ENCODE measurements at places on chromosomes 16 and 17.

DNA sequence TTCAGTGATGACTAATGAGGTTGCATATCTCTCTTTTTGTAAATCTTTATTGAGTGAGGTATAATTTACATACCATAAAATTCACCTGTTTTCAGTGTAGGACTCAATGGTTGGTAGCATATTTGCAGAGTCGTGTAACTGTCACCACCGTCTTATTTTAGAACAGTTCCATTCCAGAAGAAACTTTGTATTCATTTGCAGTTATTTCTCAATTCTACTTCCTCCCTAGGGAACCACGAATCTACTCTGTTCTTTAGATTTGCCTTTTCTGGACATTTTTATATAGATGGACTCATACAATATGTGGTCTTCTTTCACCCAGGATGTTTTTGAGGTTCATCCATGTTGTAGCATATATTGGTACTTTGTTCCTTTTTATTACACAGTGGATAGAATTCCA, 3.7 kb downstream of the FTO start:
- no peak for DNase-seq

DNA sequence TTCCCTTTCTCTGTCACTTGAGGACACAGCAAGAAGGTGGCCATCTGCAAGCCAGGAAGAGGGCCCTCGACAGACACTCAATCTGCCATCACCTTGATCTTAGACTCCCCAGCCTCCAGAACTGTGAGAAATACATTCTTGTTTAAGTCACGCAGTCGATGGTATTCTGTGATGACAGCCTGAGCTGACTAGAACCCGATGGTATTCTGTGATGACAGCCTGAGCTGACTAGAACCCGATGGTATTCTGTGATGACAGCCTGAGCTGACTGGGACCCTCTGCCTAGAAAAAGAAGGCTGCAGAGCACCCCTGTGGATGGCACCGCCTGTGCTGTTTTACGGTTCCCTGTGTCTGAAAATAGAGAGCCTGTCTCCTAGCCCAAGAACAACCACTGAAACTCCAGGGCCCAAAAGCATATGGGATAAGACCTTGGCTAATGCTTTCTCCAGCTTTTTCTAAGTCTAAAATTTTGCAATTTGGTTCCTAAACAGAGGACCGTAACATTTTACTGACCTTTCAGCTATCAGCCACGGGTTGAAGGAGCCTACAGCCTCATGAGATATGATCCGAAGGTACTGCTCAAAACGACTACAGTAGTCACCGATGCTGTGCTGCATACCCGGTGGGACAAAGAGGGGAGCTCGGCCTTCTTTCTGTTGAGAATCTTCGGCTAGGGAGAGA, 33.1 kb upstream of the PITPNM3 start:
- no peak for DNase-seq

DNA sequence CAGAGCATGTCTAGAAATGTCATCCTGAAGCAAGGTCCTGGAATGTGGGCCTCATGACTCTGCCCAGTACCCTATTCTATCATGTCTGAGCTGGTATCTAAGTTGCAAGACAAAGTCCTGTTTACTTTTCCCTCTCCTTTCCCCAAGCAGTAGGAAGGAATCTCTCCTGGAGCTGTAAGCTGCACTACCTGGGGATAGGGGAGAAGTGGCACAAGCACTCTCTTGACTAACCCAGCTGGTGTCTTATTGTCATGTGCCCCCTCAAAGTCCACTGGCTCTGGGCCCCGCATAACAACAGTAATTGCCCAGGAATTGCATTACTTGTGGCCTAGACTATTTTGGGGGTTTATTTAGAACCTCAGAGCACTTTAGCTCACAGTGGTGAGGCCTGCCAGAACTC, 1366.3 kb upstream of the GOT2 start:
- no peak for DNase-seq

DNA sequence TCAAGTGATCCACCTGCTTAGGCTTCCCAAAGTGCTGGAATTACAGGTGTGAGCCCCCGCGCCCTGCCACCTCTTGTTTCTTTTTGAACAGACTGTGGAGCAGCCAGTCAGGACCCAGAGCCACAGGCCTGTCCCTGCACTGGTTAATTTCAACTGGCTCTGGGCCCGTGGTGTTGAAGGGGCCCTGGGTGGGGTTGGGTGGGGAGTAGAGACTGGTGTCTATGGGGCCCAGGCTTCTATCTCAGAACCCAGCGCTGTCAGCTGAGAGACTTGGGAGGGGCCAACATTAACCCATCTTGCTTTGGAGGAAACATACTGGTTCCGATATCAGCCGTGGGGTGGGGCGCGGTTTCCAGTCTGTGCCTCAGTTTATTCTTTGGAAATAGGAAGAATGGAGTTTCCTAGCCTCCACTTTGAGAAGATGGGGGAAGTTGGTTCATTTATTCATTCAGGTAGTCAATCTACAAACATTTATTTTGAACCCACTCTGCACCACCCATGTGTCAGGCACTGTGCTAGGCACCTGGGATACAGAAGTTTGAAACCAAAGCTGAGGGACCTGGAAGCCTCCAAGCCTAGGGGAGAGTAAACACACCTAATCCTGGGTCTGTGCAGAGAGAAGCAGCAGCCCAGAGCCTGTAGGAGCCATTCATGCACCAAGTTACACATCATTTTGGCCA, 15.5 kb upstream of the SLC4A1 start:
- DNase-seq = no peak

DNA sequence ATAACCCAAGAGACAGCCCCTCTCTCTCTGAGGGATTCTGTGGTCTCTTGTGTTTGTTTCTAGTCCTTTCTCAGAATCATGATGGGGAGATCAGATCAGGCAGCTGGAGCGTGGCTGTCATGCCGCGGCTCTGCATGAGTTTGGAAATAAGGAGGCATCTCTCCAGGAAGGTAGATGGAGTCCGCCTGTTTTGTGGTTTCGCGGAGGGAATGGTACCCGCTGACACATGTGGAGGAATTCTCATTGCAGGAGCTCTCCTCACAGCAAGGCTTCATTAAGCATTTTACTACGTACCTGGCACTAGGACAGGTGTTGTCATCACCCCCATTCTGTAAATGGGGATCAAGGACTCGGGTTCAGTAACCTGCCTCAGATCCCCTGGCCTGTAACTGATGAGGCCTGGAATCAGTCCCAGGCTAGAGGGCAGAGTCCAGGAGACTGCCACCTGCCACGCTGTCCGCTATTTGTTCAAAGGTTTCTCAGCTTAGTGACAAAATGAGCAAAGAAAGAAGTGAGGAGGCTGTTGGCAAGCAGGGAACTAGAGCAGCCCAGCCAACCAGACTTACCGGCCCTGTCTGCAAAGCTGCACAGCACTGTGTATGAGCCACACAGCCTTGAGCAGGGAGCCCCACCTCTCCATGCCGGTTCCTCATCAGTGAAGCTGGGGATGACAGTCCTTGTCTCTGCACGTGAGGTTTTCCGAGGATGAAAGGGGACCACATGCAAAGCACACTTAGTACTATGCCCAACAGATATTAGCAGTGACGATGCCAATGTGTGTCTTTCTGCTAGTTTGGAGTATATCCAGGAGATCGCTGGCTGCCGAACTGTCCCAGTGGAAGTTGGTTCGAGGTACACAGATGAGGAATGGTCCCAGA, 11.0 kb downstream of the KDM8 start:
- DNase-seq = no peak

DNA sequence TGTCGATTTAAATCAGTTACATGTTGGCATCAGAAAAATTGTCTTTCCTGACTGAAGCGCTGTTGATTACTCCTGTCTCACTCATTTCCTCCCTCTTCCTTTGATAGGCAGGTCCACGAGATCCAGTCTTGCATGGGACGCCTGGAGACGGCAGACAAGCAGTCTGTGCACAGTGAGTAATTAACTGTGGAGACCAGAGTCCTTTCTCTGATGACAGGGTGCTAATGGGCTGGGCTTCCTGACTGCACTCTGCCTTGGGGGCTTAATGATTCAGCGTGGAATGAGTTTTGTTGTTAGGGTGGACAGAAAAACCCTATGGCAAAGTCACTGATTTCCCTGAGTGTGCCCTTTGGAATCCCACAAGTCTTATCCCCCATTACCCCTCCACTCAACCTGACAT, 6.5 kb downstream of the GOSR2 start:
- DNase-seq = no peak

- DNase-seq = no peak
Measured at GRCh38 chr17:65811043-65811442, 249.6 kb upstream of the AXIN2 start.

- no peak for DNase-seq
Measured at GRCh38 chr17:62702746-62703260, 75.3 kb downstream of the MRC2 start.

DNA sequence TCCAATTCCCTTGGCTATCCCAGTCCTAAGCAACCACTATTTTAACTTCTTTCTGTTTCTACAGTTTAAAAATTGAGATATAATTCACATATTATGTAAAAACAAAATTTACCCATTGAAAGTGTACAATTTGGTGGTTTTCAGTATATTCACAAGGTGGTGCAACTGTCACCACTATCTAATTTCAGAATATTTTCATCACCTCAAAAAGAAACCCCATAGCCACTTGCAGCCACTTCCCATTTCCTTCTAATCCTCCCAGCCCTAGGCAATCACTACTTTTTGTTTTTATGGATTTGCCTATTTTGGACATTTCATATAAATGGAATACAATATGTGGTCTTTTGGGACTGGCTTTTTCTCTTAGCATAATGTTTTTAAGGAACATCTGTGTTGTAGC, 36.1 kb upstream of the NACA2 start:
- DNase-seq = no peak

DNA sequence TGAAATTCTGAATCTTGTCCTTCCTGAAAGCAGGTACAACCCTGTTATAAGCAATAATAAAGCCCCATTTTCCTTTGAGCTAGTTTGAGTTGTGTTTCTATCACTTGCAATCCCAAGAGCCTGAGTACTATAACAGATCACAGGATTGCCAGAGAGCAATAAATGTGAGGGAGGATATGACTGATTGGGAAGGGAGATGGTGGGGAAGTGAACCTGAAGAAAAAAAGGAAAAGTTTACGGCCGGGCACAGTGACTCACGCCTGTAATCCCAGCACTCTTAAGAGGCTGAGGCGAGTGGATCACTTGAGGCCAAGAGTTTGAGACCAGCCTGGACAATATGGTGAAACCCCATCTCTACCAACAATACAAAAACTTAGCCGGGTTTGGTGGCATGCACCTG, 80.4 kb downstream of the COX10 start:
- DNase-seq = no peak

DNA sequence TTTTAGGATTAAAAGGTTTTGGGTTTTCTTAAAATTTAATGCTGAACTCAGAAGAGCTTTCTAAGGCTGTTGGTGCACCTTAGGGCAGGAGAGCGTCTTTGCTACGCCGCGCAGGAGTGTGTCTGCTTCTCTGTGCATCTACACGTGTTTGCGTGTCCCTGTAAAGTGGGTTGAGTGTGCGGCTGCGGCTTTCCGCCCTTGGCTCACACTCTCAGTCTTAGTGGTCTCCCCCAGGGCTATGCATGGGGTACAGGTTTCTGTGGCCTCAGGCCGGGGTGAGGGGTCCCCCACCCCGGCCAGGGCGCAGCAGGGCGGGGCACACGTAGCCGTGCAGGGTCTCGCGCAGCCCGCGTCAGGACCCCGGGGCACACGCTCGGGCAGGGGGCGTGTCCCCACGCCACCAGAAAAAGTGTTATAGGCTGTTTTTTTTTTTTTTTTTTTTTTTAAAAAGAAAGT, 727 bp upstream of the TENT4B start:
- peak; percentile 31 for DNase-seq

DNA sequence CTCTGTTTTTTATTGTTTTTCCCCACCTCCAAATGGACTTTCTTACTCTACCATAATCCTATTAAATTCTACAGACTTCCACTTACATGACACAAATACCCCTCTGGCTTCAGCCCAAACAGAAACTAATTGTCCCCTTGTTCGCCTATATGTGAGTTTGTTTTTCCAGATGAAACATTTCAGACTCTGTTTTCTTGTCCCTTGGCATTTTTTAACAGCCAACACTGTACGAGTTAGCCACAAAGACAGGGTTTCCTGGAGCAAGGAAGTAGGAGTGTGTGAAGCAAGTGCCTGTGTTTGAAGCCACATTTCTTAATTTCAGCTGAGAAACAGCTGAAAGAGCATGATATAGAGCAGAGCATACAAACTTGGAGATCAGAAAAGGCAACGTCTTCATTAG, 382.2 kb upstream of the CDH5 start:
- no peak for DNase-seq

DNA sequence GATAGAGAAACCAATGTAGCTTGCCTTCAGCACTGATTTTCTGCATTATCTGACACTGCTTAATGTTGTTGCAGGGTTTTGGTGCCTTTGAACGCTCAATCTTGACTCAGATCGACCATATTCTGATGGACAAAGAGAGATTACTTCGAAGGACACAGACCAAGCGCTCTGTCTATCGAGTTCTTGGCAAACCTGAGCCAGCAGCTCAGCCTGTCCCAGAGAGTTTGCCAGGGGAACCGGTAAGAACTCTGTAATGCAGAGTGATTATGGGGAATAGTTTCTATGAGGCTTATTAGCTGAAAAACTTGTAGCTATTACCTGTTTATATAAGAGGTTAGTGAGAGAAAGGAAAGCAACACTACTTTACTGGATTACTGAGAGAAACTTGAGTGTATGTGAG, 40.4 kb downstream of the AATF start:
- no peak for DNase-seq

- DNase-seq = no peak
Measured at GRCh38 chr17:10754861-10755591, 25.2 kb upstream of the TMEM220 start.

GRCh38 chr16:3954411-3954921, 74.0 kb upstream of the CREBBP start:
- DNase-seq = no peak

GRCh38 chr17:34582185-34582900, 3.0 kb downstream of the TMEM132E start:
- DNase-seq = no peak

GRCh38 chr17:29613856-29614255, 8.9 kb downstream of the CORO6 start:
- no peak for DNase-seq

- DNase-seq = no peak
Measured at GRCh38 chr16:48206594-48207242, 37.4 kb upstream of the LONP2 start.

DNA sequence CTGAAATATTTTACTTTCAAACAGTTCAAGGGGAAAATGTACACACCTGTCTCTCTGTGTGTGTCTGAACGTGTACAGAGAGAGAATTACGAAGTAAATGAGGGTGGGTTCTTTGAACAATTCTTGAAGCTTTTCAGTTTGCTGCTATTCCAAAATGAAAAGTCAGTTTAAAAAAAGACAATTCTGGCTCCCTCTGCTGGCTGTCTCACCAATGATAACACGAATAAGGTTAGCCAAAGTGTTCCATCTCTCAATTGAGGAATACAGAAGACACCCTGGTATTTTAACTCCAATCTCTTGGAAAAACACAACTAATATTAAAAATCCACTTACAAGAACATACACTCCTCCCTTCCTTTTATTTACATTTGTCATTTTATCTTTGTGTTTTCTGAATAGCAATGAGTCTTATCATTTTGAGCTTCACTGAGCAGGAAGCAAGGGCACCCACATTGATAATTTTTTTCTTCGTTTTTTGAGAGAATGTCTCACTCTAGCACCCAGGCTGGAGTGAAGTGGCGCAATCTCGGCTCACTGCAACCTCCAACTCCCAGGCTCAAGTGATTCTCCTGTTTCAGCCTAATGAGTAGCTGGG, 20.5 kb downstream of the EFTUD2 start:
- DNase-seq = no peak
